ENCODE measurements at places on chromosomes 3 and 15.

DNA sequence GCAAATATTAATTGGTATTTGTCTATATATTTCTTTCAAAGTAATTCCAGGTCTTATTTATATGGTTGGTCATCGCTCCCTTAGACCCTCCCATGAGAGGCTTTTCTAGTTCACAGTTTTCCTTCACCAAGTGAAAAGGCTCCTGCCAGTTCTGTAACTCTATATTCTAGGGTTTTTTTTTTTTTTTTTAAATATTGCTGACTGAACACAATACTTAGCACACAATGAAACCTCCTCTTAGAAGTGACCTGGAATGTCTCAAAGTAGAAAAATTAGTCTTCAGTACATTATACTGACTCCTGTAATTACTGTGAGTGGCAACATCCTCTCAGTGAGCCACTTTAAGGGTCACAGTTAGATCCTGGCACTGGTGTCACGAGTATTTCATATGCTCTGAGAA lies 48.6 kb upstream of the CDAN1 start:
- no peak for DNase-seq

DNA sequence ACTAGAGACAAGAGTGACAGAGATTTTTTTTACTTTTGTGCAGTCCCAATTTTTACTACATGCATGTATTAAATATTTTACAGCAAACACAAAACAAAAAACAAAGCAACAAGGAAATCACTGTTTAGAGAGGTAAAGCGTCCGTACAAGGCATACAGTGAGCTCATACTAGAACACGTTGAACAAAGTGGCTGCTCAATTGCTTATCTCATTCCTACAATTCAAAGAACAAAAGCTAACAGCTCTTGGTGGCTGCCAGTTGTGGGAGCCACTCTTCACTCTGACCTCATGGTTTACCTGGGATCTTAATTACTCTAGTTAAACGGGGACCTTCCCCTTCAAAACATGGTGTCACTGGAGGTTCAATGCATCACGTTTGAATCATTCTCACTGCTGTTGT lies 7.6 kb upstream of the ARHGEF26 start:
- no peak for DNase-seq

DNA sequence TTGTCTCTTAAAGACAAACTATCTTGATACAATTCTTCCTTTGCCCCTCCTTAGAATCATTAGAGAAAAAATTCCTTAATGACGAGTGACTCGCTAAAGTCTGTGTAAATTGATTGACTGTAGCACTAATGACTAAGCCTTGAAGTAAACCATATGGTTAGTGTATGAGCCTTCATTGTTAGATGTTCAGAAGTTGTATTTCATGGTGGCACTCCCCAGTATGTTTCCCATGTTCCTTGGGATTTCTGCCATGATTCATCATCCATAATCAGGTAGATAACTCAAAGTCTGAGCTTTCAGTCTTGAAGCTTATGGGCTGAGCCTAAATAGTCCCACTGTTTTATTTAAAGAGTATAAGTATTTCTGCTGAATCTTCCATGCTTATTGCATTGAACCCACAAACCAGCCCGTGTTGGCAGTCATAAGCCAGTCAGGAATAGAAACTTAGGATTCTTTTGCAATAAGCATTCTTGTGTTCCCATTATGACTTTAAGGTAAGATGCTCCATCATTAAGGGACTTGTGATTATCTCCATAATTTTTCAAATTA lies 371.2 kb upstream of the RARB start:
- DNase-seq = no peak

- DNase-seq = no peak
Observed at GRCh38 chr15:60077581-60078359, 73.7 kb downstream of the FOXB1 start.

GRCh38 chr3:83807511-83807910 lies 1151.3 kb upstream of the CADM2 start:
- DNase-seq = no peak

DNA sequence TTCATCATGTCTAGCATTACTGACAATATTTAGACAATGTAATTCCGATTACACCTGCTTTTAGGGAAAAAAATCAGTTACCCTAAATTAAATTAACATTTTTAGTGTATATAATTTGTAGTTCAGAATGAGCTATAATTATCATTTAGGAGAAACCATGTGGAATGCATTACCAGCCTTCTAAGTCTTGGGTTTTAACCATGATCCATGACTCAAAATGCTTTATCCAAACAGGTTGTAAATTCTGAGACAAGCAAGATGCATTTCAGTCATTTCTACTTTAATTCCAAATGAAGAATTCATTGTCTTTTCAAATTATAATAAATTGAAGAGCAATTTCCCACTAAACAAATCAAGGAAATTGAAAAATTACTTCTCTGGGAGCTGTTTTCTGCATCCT lies 243.7 kb upstream of the LRIG1 start:
- DNase-seq = no peak

DNA sequence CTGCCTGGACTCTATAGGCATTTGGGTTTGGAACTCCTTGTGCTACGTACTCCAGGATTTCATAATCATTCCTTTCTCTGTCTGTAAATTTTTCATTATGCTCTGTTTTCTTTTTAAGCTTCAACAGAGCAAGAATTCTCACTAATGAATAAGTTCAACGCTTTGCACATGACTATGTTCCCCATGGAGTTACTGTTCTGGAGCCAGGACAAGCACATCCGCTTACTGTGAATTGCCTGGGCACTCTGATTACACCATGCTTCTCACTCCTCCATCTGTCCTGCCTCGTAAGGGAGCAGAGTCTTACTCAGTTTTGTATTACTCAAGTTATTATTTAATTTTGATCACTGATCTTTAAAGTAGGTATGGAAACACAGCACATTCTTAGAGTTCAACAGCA lies 472.7 kb downstream of the RAP2B start:
- no peak for DNase-seq

DNA sequence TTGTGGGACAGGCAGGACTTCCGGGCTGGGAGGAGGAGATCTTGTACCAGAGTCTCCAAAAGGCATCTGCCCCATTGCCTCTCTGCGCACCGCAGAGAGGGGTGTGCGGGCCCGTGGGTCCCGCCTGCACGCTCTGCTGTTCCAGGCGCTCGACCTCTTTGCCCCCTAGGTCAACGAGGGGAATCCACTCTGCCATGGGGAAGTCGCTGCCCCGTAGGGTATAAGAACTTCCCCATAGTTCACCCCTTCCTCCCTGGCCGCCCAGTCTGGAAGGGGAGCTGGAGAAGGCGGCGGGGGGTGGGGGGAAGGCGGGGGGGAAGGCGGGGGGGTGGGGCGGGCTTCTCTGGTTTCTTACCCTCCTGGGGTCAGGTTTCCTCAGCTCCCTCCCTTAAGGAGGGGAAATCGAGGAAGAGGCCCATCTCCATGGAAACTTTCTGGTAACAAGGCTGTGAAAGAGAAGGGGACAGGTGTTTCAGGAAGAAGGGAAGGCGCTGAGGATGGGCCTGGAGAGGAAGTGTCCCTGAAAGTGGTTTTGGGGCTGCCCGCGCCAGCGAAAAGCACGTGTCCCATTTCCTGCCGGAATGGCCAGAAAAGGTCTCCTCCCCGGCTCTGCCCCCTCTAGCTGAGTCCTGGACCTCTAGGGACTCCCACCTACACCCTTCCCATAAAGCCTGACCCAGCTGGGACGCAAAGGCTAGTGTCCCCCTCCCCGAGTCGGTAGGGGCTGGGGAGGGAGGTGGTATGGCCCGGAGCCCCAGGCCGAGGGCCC lies 27.5 kb downstream of the NR1I2 start:
- no peak for DNase-seq

DNA sequence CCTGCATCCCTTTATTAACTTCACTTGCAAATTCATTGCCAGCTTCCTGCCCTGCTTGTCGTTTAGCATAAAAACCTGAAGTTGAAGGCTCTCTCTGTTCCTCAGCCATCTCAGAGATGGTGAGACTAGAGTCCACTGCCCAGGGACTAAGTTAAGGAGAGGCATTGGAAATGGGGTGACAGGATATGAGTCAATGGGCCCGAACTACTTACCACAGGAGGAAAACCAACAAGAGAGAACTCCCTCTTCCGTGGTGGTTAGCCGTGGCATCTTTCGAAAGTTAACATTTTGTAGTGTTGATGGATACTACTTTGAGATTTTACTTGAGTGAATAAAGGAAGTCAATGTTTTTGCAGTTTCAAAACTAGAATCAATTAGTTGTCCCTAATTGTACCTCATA lies 65.3 kb downstream of the LRTM1 start:
- no peak for DNase-seq

DNA sequence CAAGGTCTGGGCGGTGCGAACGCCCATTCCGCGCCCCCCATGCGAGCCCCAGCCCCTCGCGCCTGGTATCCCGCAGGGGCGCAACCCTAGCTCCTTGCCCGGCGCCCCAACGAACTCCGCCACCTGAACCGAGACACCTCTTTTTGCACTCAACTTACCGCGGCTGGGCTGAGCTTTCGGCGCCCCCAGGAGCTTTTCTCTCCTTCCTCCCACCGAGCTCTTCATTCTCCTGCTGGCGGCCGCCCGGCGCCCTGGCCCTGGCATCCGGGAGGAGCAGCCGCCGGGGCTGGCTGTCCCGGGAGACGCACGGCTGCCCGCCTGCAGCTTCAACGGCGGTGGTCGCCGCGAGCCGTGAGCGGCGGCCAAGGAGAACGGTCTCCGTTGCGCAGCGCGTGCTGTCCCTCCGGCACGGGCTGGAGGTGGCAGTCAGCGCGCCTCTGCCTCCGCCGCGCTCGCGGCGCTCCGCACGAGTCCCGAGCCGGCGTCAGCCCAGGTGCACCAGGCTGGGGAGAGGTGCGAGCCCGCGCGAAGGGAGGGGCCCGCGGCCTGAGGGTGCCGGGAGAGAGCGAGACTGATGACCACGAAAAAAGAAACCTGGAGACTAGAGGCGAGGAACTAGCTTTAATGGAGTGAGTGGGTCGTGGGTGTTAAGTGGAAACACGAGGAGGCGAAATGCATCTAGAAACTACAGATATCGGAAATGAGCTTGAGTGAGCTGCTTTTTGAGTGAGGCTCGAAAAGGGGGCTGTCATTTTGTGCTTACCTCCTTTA lies 621.5 kb upstream of the ZNF385D start:
- DNase-seq = no peak

GRCh38 chr3:158727206-158728060 lies 4.8 kb downstream of the RARRES1 start:
- DNase-seq = peak; percentile 62

DNA sequence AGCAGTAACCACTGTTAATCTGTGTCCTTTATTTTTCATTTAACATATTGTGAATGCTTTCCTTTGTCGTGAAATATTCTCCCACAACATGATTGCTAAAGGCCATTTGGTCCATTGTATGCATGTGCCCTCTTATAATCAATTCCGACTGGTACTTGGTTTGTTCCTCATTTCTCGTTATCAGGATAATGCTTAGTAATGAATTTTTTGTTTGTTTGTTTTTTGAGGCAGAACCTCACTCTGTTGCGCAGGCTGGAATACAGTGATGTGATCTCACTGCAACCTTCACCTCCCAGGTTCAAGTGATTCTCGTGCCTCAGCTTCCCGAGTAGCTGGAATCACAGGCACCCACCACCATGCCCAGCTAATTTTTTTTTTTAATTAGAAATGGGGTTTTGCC lies 22.0 kb downstream of the SPATA12 start:
- no peak for DNase-seq

Measured in right renal cortex interstitium (tissue), 3 donors.